ENCODE measurements at places on chromosomes 1 and 21.

- DNase-seq, result no peak
These were observed 12.2 kb downstream of the DSTYK start for GRCh38 chr1:205199090-205199930.

GRCh38 chr1:91559838-91560565 lies 59.4 kb downstream of the CDC7 start:
- DNase-seq, result no peak

DNA sequence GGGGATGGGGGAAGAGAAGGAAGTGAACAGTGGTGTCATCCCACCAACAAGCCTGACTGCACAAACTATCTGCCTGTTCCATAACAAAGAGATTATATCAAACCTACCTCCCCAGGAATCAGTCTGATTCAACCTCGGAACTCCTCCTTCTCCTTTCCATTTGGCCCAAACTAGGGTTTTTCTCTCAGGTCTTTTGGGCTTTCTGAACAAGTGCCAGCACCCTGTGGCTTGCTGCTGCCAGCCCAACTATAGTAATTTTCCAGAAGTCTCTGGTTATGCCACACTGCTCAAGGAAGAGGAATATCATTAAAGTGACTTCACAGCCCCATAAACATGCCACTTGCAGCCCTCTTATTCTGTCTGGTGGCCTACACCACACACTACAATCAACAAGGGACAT lies 70.5 kb downstream of the RGS7 start:
- DNase-seq, result no peak

DNA sequence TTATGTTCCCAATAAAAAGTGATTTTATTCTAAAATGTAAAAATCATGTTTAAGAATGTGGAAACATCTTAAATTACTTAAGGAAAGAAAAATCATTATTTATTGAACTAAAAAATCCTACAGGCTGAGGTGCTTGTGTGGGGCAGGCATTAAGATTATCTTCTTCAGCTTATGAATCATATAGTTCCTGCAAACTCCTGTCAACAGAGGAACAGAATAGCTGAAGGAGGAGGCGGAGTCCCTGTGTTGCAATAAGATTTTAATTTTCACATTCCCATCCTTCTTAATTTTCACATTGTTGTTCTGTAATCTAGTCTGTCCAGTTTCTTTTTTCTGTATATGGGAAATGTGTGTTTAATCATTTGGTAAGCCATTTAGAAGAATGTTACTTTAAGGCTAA lies 20.6 kb upstream of the OLFML3 start:
- no peak for DNase-seq

- no peak for DNase-seq
These were observed 37.0 kb upstream of the PARP1 start for GRCh38 chr1:226444901-226445300.

DNA sequence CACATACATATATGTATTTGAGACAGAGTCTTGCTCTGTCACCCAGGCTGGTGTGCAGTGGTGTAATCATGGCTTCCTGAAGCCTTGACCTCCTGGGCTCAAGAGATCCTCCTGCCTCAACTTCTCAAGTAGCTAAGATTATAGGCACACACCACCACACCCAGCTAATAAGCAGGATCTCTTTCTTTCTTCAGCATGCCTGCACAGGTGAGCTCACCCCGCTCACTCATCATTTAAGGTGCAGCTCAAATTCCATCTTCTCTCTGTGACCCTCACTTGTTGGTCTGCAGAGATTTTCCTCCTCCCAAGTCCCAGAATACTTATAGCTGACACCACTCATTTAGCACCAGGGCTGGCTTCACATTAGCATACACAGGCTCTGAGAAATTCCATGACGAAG lies 209.1 kb upstream of the MAP1LC3C start:
- no peak for DNase-seq

All from DMS79 treated with DMSO at 0.1 percent for 48 hours (cell line).